ENCODE measurements at places on chromosomes 16 and 17.

GRCh38 chr16:12016291-12016947 is 39.9 kb downstream of the SNX29 start:
- no peak for DNase-seq

GRCh38 chr17:44400226-44400847 is 10.9 kb upstream of the ITGA2B start:
- DNase-seq: peak; percentile 3

DNA sequence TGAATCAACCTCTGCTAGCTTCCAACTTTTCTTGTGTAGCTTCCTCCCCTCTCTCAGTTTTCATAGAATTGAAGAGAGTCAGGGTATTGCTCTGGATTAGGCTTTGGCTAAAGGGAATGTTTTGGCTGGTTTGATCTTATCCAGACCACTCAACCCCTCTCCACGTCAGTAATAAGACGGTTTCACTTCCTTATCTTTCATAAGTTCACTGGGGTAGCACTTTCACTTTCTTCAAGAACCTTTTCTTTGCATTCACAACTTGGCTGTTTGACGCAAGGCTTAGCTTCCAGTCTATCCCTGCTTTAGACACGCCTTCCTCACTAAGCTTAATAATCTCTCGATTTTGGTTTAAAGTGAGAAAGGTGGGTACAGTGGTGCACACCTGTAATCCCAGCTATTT is 29.7 kb upstream of the OR1A2 start:
- DNase-seq: no peak

- DNase-seq: no peak
Measured at GRCh38 chr17:17203173-17203730, 2.9 kb downstream of the PLD6 start.

GRCh38 chr16:15686287-15686686 is 36.2 kb downstream of the NDE1 start:
- no peak for DNase-seq

DNA sequence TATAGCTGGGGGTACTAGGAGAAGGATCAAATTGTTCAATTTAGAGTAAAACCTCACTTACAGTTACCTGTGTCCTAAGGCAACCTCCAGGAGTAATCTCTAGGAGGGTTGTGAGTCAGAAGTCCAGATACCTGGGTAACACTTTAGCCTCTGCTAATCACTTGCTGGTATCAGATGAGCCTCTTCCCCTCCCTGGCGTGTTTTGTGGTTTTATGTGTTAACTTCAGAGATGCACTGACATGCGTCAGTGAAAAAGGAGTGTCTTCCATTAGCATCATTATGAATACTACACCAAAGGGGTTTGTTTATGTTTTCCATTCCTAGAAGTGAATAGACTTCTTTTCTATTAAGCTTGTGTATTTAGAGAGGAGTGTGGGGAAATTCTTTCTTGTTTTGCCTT is 208.2 kb downstream of the FTO start:
- DNase-seq: no peak

- no peak for DNase-seq
Measured at GRCh38 chr16:2713523-2713922, 6.5 kb downstream of the PRSS27 start.

GRCh38 chr17:193841-194806 is 12.7 kb upstream of the DOC2B start:
- no peak for DNase-seq

- DNase-seq: peak; percentile 54
Measured at GRCh38 chr17:61208301-61209105, 191.1 kb upstream of the TBX2 start.

- DNase-seq: no peak
Measured at GRCh38 chr17:62591333-62591732, 36.1 kb upstream of the MRC2 start.

DNA sequence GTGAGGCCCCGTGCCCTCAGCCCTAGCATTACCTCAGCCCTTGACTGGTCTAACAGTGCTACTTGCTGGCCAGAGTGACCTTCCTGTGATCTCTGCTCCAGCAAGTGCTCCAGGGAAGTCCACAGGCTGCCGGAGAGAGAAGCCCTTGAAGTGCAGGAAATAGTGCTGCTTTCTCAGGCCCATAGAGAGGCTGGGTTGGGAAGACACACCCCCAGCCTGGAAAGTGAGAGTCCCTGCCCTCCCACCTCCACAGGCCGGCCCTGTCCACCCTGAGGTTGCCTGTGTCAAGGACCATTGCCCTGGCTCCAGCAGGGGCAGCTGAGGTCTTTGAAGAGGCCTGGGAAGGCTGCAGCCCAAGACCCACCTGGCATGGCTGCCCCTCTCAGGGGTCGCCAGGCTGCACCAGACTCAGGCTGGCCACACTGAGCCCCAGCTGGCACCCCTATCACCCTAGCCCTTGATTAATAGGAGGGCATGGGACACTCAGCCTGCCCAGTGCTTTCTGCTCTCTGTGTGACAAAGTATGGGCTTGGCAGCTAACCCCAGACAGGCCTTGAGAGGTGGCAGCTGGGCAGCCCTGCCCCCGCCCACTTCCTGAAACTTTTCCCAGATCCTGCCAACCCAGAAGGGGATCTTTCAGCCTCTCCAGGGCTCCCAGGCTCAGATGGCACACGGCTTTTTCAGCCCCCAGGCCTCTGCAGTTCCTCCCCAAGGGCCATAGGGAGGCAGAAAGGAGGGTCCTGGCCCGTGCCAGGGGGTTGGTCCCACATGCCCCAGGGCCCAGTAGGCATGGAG is 21.7 kb downstream of the ATP6V0D1 start:
- no peak for DNase-seq

DNA sequence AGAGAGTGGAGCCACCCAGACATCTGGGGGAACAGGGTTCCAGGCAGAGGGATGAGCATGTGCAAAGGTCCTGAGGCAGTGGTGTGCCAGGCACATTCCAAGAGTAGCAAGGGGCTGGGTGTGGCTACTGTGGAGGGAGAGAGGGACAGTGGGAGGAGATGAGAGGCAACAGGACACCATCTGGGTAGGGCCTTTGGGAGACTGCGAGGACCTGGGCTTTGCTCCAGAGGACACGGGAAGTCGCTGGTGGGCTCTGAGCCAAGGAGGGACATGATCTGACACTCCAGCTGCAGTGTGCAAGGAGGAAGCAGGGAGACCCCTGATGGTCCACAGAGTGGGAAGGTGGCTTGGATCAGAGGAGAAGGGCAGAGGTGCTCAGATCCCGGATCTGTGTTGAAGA is 56.7 kb upstream of the MED9 start:
- no peak for DNase-seq

DNA sequence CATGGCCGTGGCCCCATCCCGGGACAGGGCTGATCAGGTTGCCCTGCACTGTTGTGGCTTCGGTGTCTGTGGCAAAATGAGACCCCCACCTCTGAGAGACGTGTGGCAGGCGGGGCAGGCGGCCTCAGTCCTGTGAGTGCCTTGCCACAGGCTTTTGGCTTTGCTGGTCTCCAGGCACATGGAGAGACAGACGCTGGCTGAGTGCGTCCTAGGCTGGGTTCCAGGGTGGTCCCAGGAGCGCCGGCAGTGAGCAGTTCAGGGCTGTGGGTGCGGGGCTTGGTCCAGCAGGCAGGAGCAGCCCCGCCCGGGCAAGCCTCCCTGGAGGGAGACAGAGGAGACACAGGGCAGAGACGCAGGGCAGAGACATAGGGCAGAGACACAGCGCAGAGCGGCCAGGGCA is 29.2 kb downstream of the SOX8 start:
- no peak for DNase-seq

DNA sequence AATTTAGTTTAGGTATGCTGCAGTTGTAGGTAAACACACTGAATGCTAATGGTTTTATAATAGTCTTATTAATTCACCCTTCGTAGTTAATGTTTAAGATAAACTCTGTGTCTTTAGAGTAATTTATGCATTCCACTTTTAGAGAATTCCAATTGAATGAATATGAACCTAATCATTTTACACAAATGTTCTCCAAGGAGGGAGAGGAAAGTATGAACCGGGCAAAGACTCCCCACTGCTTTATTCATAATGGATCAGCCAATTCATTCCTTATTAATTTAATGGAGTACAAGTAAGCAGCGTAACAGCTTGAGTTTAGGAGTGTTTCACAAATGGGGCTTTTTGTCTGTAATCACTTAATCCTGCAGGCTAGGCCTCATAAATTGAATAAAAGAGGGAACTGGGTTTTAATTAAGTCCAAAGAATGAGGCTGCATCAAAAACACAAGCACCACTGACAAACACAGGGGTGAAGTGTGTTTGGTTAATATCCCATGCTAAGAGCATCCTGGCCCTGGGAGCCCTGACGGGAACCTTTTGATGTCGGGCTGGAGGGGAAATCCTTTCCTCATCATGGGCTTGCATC is 375.7 kb upstream of the DYNLRB2 start:
- no peak for DNase-seq

DNA sequence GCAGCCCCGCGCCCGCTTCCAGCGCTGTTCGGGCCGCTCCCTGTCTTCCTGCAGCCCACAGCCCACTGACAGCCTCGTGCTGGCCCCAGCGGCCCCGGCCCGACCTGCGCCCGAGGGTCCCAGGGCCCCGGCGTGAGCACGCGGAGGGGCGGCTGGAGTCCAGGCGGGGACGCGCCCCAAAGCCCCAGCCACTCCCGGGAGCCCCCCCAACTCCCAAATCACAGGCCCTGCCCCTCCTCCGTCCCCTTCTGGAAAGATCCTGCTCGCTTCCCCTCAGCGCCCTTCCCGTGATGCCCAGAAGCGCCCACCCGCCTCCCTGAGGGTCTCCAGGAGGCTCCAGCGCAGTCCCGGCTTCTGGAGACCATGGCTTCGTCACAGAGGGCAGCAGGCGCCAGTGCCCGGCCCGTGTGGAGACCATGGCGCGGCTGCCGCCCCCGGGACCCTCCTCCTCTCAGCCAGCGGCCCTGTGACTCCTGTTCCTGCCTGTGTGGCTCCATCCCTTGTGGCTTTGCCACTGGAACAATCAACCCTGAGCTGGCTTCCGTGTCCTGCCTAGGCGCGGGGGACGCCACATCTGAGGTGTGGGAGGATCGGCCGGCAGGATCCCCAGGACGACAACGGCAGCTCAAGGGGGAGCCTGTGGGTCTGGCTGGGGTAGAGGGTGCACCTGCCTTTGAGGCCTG is 3.9 kb downstream of the UTS2R start:
- DNase-seq: no peak

- no peak for DNase-seq
Measured at GRCh38 chr16:85861095-85861825, 37.7 kb upstream of the IRF8 start.

DNA sequence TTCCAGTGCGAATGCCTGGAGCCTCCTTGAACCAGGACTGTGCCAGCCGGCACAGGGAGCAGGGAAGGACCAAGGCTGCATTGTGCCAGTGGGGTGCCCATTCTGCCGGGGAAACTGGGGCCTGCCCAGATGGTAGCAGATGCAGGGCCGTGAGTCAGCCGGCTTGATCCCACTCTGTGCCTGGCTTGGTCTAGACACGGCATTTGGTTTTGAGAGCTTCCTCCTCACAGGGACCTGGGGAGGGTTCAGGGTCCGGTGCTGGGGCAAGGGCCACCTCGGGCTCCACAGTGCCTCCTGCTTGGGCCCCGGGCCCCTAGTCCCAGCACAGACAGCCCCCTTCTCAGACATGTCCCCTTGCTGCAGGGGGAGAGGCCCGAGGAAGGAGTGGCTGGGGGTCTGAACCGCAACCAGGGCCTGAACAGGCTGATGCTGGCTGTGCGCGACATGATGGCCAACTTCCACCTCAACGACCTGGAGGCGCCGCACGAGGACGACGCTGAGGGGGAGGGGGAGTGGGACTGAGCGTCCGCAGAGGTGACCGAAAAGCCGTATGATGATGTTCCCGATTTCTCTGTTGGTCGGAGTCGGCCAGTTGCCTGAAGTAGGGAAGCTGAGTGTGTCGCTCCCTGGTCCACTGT is 7.8 kb upstream of the MC1R start:
- DNase-seq: no peak

GRCh38 chr17:42472709-42473521 is 14.2 kb downstream of the ATP6V0A1 start:
- DNase-seq: peak; percentile 60

GRCh38 chr17:43789482-43789881 is 9.2 kb downstream of the CFAP97D1 start:
- DNase-seq: no peak

DNA sequence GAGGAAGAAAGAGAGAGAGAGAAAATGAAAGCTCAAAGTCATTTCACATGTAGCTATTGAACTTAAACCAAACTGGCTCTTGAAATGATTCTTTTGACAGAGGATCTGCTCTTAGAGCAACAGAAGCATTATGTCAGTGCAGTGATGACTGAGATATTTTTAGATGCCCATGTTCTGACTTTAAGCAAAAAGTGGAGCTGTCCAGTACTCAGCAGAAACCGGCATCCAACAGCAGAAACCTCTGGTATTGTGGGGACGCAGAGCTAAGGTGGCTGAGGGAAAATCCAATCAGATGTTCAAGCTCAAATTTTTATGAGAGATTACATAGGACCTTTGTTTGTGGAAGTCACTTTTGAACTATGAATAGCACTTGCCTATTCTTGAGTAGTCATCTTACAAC is 69.8 kb upstream of the ANKFN1 start:
- DNase-seq: no peak

- DNase-seq: peak; percentile 100
Measured at GRCh38 chr17:78351449-78352006, 8.3 kb downstream of the SOCS3 start.
